ENCODE measurements at places on chromosomes 11 and 22.

DNA sequence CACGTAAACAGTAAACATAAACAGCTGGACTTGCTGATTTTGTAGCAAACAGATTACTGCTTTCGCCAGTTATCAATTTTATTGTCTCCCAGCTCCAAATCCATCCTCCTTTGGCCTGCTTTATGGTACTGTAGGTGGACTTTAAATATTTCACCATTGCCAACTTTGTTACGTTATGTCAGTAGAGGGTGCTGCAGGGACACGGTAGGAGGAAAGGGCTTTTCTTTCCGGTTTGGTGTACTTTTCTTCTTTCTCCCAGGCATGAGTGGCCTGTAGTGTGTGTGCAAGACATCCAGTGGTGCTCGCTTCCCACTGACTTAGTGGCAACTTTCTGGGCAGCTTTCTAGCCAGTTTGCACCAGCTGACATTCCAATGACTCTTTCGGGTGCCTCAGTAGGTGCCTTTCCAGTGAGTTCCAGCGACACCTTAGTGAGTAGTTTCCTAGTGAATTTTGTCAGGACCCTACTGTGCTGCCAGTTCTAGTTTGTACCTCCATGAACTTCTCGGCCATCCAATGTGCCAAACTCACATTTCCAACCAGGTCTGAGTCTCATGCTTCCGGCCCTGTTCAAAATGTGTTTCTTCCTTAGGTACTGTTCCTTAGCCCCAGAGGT lies 267.6 kb upstream of the TENM4 start:
- peak; percentile 28 for DNase-seq

- DNase-seq, result no peak
These were observed 50.0 kb upstream of the LYVE1 start for GRCh38 chr11:10618490-10618889.

DNA sequence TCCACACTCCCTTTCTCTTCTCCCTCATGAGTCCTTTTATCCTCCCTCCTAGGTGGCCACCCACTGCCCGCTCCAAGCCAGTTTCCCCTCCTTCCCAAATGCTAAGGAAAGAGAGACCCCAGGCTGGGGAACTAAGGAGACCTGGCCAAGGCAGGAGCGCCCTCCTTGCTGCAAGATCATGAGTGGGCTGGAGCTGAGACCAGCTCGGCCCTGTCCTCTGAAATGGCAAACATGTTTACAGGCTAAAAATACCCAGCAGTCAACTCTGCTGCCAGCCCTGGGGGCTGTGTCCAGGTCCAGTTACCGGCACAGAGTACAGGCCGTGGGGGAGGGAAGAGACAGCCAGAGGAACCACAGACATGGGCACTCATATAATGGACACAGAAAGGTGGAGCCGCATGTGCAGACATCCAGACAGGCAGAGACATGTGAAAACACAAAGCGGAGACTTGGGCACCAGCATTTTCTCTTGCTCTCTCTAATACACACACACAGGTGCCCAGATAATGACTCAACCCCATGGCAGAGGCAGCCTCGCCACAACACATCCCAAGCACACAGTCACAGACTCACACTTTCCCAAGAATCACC lies 1.2 kb upstream of the AHNAK start:
- DNase-seq, result no peak

- peak; percentile 13 for DNase-seq
These were observed 29.1 kb upstream of the PAK1 start for GRCh38 chr11:77503006-77503405.

GRCh38 chr11:46604796-46605195 lies 11.0 kb upstream of the AMBRA1 start:
- DNase-seq, result no peak

DNA sequence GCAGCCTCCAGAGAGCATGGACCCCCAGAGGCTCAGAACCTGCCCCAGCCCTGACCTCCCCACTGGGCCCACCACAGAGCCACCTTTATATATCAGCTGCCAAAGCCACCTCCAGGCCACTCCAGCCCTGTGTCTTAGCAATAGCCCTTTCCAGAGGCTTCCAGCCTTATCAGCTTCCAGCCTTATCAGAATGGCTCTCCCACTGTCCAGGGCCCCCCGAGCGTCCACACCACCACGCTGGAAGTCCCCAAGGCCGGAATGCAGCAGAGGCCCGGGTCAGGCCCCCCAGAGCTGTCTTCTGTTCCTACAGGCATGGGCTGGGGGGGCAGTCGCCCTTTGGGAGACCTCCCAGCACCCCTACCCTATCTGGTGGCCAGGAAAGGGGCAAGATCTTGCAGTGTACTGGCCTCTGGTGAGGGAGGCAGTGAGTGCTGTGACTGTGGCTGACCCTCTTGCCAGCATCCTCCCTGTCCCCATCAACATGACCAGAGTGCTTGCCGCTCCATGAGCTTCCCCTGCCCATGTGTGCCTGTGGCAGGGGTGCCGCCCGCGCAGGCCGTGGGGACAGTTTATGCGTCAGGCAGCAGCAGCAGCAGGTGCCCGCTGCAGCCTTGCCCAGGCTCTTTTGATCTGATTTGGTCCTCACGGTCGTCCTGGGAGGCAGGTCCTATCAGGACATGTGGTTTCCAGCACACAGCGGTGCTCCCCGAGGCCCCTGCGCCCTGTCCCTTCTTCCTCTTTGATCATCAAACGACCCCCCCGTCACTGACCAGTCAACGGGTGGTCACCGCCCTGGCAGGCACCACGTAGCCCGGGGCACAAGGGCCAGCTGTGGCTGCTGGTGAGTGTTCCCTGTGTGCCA lies 15.9 kb downstream of the OSBPL5 start:
- no peak for DNase-seq

DNA sequence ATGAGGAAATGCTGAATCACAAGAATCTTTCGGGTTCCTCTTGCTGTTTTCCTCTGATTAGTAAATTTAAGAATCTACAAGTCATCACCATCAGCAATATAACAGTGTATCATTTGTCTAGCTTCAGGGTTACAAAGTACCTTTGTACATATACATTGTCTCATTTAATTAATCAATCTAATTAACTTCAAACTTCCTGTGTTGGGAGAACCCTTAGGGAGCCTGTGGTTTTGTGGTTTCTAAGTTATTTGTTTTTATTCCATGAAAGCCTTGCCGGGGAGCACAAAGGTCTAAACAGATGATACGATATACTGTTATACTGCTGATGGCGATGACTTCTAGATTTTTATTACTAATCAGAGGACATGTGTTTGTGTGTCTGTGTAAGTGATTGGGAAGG lies 41.0 kb downstream of the TIMP3 start:
- DNase-seq, result peak; percentile 7
